Renal cortical epithelial cell (primary cell): ENCODE measurements at places on chromosomes 2 and 18. TPM values are rescaled to one million over a fixed set of nuclear protein-coding genes. Genes with fewer than 3 reads are reported as not detected.

- DNase-seq: no peak
Observed at GRCh38 chr2:68968221-68968620, 6.2 kb upstream of the GKN1 start.

GRCh38 chr2:206260188-206261012 lies 14.1 kb upstream of the ZDBF2 start:
- peak; percentile 10 for DNase-seq

GRCh38 chr2:160214461-160215445 lies 14.7 kb upstream of the ITGB6 start:
- peak; percentile 97 for DNase-seq

- no peak for DNase-seq
Observed at GRCh38 chr2:232894746-232895145, 24.7 kb downstream of the SNORC start.

DNA sequence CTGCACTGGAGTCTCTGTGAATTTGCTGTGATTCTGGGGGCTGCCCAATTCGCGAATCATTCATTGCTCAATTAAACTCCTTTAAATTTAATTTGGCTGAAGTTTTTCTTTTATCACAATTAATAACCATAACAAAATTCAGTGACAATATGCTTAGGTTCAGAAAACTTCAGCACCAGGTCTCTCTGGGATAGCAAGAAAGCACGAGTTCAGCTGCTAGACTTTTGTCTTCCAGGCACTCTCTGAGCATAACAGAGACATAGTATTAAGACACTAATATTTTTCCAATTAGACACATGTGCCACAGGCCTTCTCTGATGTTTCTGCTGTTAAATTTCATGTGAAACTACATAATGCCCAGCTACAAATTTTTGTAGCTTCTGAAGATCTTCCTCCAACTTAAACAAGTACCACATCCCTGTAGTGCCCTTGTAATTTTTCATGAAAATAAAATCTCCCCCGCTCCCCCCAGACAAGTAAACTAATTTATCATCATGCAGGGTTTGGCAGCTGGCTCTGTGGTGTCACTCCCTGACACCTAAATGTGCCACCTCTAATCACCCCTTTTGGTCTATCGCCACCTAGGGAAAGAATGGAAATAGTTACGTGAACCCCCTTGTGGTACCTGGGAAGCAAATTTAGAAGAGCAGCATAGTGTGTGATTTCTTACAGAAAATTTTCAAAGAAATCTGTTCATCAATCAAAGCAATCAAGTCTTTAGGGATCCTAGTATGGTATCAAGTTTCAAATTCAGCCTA lies 94.1 kb downstream of the CSRNP3 start:
- DNase-seq: no peak

The AMER3 gene
- not detected in 2 replicates for total RNA-seq

The ACTG2 gene
- 0.15 TPM in 1 of 2 replicates, not detected in the other for total RNA-seq
